ENCODE measurements at places on chromosomes 11 and 22.

- no peak overlapping the region for H3K4me3 ChIP-seq
- H3K27me3 ChIP-seq, result no peaks in the 10 kb centered on the region
- no peak for DNase-seq
- H3K4me1 ChIP-seq, result peaks cover 16% of the 10 kb centered on the region
- H3K27ac ChIP-seq, result peak overlapping the region; percentile 56
Measured at GRCh38 chr11:94638301-94638901, 71.2 kb downstream of the PIWIL4 start.

DNA sequence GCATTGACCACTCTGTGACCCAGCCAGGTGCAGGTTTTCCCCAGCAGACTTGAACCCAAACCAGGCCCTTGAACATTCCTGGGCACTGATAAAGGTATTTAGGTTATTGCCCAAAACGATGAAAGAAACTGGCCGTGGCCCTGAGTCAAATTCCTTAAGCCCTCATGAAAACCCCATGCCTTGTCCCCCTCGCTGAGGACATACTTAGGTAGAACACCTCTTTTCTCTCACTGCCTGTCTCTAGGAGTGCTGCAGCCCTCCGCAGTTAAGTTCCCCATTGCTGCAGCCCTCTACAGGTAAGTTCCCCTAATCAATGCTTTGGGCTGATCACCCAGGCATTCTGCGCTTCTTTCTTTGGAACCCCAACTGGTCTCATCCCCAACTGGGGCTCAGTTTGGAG is 961.6 kb downstream of the TBC1D22A start:
- no peaks in the 10 kb centered on the region for H3K36me3 ChIP-seq
- H3K27ac ChIP-seq, result no peak overlapping the region
- H3K4me1 ChIP-seq, result no peaks in the 10 kb centered on the region
- H3K27me3 ChIP-seq, result peaks cover 4% of the 10 kb centered on the region
- DNase-seq, result no peak

- no peaks in the 10 kb centered on the region for H3K27me3 ChIP-seq
- no peak for DNase-seq
- H3K27ac ChIP-seq, result no peak overlapping the region
- no peak overlapping the region for H3K4me3 ChIP-seq
Measured at GRCh38 chr22:24810043-24810749, 4.2 kb downstream of the SGSM1 start.

- no peak for DNase-seq
- H3K4me1 ChIP-seq, result peaks cover 27% of the 10 kb centered on the region
- no peaks in the 10 kb centered on the region for H3K27me3 ChIP-seq
- H3K4me3 ChIP-seq, result no peak overlapping the region
- peak overlapping the region; percentile 18 for H3K27ac ChIP-seq
Measured at GRCh38 chr22:39183991-39184585, 31.6 kb upstream of the CBX7 start.

DNA sequence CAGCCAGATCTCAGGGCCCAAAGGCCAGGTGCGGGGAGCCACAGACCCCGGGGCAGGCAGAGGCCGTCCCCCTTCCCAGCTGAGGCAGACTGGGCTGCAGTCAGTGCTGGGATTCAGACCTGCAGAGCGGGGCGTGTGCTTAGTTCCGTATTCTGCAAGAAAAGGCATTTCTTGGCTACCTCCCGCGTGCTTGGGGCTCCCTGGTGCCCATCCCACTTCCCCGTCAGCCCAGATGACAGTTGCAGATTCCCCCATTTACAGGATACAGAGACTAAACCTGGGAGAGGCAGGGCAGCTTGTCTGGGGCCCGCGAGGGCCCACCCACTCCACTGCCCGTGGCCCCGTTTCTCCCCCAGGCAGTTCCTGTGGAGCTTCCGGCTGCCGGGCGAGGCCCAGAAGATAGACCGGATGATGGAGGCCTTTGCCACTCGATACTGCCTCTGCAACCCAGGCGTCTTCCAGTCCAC is 18.3 kb downstream of the CYTH4 start:
- H3K4me3 ChIP-seq, result no peak overlapping the region
- no peaks in the 10 kb centered on the region for H3K36me3 ChIP-seq
- DNase-seq, result no peak
- H3K27me3 ChIP-seq, result peaks cover 8% of the 10 kb centered on the region

DNA sequence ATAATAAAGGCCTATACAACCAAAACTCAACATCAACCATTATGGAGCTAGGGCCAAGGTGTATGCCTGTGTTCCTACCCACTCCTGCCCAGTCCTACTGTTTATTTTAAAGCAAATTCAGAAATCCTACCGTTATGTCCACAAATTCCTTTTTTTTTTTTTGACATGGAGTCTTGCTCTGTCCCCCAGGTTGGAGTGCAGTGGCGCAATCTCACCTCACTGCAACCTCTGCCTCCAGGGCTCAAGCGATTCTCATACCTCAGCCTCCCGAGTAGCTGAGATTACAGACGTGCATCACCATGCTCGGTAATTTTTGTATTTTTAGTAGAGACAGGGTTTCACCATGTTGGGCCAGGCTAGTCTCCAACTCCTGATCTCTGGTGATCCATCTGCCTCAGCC is 3.1 kb upstream of the CPT1A start:
- DNase-seq, result no peak
- H3K27ac ChIP-seq, result no peak overlapping the region
- H3K4me1 ChIP-seq, result peaks cover 48% of the 10 kb centered on the region
- no peak overlapping the region for H3K4me3 ChIP-seq

DNA sequence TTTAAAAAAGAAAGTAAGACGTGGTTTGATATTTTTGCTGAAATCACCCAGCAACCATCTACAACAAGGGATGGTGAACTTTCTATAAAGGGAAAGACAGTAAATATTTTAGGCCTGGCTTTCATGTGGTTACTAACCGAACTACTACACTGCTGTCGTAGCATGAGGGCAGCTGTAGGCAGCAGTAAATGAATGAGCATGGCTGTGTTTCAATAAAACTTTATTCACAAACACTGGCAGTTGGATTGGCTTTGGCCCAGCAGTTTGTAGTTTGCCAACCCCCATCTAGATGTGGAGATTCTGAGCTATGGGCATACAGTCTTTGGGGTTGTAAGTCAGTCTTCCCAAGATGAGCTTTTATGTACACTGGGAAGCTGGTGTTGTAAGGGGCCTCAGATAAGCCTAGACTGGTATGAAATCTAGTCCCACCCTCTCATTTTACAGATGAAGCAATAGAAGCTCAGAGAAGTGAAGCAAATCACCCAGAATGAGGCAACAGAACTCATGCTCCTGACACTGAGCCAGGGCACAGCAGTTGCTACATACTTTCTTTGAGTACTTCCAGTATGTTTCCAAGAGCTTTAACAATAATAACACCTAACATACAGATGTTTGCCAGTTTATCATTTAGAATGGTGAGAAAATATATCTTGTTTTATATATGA is 204.4 kb downstream of the ADAMTS15 start:
- peak; percentile 89 for DNase-seq
- H3K27me3 ChIP-seq, result no peaks in the 10 kb centered on the region
- peaks cover 56% of the 10 kb centered on the region for H3K4me1 ChIP-seq

GRCh38 chr11:102487214-102487613 is 34.6 kb upstream of the TMEM123 start:
- no peaks in the 10 kb centered on the region for H3K36me3 ChIP-seq
- no peak overlapping the region for H3K4me3 ChIP-seq
- H3K4me1 ChIP-seq, result no peaks in the 10 kb centered on the region
